Stomach (tissue), 19 donors: ENCODE measurements at places on chromosomes 4 and X. TPM values are rescaled to one million over a fixed set of nuclear protein-coding genes. Genes with fewer than 3 reads are reported as not detected.

DNA sequence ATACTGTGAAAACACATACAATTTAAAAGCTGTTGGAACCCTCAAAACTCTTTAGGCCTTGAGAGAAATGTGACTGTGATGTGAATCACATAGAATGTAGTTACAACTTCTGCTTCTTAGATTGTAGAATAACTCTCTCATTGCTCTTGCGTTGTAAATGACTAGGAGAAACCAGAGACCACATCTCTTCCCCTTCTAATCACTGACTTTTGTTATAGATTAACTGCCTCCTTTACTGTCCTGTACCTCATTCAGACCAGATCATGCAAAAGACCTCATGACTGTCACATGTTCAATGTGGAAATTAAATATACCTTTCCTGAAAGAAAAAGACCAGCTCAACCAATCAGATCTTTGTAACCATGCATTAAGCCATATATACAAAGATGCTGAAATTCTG is 43.2 kb upstream of the NEIL3 start:
- no peak for DNase-seq

DNA sequence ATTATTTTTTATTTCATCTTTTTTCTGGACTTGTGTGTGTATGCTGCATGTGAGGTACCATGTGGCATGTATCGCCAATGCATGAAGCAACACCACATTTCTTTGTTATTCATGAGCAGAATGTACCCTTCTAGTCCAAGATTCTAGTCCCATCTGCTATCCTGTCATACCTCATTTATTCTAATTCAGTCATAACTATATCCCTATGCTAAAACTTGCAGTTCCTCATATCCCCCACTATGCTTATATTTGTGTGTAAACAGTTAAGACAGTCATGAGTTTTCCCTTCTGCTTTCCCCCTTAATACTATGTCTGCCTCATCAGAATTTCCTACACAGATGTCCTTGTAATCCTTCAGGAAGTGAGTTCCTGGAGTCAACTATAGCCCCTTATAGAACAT is 19.7 kb downstream of the OCRL start:
- DNase-seq = no peak

- DNase-seq = no peak
These were observed 272.1 kb upstream of the TRAM1L1 start for GRCh38 chr4:117357437-117357836.

GRCh38 chrX:63283348-63283747 is 67.8 kb downstream of the SPIN4 start:
- DNase-seq = no peak

- peak; percentile 39 for DNase-seq
These were observed 14.2 kb downstream of the EFNB1 start for GRCh38 chrX:68842781-68843581.

DNA sequence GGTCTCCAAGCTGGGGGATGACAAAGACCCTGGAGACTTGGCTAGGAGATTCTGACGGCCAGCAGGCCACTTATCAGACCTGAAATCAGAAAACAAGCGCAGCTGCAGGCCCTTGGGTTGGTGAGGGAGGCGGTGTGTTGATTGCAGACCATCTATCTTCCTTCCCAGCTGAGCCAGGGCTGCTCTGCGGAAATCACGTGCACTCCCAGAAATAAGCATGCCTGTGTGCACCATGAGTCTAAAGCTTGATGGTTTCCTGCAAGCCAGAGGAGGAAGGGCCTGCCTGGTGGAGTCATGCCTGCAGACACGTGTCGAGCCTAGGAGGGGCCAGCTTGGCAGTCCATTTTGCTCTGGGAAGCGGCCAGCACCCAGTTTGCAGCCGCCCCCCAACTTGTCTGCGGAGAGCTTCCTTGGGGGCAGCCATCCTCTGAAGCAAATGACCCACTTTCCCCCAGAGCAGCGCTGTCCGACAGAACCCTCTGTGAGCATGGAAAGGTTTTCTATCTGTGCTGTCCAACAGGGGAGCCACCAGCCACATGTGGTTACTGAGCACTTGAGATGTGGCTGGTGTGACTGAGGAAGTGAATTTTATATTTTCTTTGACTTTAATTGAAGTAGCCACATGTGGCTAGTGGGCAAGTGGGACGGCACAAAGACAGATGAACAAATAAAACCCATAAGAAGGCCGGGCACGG is 175.7 kb upstream of the BCOR start:
- DNase-seq = no peak

DNA sequence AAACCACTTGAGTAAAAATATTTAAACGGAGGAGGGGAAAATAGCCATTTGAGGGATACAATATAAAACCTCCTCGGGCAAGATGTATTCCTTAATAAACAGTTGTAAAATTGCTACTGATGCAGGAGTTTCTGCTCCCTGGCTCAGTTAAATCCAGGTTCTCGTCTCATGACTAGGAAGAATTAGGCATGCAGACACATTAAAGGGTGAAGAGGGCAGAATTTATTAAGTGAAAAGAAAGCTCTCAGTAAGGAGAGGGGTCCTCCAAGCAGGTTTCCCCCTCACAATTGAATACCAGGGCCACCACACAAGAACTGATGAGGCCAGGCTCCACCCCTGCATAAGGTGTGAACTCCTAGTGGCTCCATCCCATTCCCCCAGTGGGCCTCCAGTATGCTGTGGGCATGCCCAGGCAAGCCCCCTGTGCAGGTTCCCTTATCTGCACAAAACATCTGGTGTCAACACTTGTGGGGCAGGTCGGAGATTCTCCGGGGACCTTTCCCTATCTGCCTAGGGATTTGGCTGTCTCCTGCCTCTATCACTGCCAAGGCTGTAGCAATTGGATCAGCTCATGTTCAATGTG is 80.4 kb downstream of the HS6ST2 start:
- no peak for DNase-seq

GRCh38 chrX:111914398-111915090 is 38.6 kb downstream of the TRPC5OS start:
- peak; percentile 58 for DNase-seq

DNA sequence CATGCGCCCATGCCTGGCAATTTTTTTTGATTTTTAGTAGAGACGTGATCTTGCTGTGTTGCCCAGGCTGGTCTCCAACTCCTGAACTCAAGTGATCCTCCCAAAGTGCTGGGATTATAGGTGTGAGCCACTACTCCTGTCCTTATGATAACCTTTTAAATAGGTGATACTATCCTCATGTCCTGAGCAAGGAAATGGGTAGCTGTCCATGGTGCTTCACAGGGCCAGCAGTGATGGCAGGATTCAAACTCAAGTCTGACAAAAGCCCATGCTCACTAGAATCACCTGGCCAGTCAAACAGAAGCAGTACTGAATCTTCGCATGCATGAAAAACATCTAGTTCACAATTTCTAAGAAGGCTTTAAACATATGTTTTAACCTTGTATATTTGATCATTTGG is 235.1 kb downstream of the NR3C2 start:
- no peak for DNase-seq

DNA sequence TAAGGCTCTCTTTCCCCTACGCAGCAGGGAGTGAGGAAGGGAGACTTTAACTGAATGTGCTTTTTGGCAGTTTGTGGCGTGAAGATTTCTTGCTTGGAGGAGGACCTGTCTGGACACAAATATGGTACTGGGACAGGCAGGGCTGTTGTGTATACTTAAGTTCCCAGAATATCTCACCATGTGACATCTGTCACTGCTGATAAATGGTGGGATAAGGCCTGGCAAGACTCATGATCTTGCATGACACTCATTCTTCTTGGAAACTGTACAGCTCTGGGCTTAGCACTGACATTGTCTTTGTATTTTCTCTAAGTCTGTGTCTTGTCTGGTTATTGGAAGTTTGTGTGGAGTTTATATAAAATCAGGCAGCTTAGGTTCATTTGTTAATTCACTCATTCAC is 93.1 kb downstream of the STK32B start:
- no peak for DNase-seq

DNA sequence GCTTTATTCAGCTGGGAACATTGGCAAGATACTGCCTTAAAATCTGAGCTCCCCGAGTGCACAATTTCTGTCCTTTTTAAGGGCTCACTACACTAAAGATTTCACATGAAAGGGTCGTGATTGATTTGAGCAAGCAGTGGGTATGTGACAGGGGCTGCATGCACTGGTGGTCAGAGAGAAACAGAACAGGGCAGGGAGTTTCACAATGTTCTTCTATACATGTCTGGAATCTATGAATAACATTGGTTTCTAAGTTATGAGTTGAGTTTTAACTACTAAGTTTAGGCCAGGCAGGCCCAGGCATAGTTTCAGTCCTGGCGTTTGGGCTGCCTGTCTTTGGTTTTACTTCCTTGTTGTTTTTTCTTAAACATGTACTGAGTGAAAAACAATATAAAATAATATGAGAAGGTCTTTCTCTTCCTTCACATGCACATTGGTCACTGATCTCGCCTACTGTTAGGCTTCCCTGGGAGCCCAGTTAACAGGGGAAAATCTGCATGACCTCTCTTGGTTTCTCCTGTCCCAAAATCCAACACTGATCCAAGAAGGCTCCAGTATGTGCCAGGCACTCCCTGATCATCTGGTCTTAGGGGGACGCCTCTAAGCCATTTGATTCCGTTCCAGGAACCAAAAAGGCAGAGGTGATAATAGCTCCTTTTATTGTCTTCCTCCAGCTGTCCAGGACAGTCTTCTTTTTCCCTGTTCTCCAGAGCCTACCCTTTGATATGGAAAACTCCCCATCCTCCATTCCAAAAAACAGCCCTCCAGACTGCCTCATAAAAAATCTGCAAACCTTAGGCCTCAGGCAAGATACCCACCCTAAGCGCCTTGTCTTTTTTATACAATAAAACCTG is at the start of gene UGT2B17:
TSS of gene UGT2B17 (minus strand) at position 51 of the 854 bp plus-strand sequence. CDS start 7,838 bp downstream, outside the sequence.
- DNase-seq = no peak

GRCh38 chr4:40395908-40396793 is 61.0 kb downstream of the CHRNA9 start:
- DNase-seq = peak; percentile 94

GRCh38 chr4:138576684-138577083 is 334.5 kb upstream of the SLC7A11 start:
- DNase-seq = no peak

DNA sequence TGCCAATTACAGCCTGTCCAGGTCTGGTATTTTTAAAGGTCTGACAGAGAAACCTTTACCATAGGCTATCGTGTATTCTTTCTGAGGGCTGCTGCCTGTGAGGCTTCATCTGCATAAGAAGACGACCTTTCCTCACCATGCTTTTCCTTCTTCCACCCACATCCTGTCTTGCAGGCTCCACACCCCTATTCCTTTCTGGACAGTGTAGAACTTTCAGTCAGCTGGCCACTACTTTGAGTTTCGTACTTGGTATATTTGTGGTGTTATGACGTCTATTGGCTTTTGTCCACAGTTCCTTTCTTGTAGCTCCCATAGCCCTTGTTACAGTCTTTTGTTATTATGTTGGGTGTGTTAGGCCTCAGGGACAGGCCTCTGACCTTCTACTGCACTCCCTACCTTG is 311.4 kb downstream of the RAPGEF2 start:
- no peak for DNase-seq

- DNase-seq = no peak
These were observed 4.4 kb upstream of the SRPX start for GRCh38 chrX:38225093-38225492.

GRCh38 chrX:17154001-17154400 is 207.5 kb downstream of the REPS2 start:
- no peak for DNase-seq

DNA sequence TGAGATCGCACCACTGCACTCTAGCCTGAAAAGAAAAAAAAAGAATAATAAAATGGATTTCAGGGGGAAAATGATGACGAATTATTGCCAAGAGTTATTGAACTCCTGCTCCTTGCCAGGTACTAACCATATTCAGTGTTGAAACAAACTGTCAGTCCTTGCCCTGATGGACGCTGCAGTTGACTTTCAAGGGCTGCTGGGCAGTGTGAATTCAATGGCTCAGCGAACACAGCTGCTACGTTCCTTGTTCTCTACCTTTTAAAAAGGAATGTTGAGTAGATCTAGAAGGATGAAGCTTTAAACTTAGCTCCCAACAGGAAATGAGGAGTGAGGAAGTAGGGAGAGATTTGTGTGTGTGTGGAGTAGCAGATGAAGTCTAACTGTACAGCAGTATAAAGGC is 2.7 kb downstream of the LIMCH1 start:
- DNase-seq = no peak

GRCh38 chrX:2500803-2501558 is at the start of the genes DHRSX and ZBED1:
Gene DHRSX (minus strand): TSS chrX:2500976. CDS start chrX:2500925, 51 bp downstream.
Gene ZBED1 (minus strand): TSS chrX:2500976. CDS start chrX:2490719, 10,257 bp downstream.
- DNase-seq = peak; percentile 51

DNA sequence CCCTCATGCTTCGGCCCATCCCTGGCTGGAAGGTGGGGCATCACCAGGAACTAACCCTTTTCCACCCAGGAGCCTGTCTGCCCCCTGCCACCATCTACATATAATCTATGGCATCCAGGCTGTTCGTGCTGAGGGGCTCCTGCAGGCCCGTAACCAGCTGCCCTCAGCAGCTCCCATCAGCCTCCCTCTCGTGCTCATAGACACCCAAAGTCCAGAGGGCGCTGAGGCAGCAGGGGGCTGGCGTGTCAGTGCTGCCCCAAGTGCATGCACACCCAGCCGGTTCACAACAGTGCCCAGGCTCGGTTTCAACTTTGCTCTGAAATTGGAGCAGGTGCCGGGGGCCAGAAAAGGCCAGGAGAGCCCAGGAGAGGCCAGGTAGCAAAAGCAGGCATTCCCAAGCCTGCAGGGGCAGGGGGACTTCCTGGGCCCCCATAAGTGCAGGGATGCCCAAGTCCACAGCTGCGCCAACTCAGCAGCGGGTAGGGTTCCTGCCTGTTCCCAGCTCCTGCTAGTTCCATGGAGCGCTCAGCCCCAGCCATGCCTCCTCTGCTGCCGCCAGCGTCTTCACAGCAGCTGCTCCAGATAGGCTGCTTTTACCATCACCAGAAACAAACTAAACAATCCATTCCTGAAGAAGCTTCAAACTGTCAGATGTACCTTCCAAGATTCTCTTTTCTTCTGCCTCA is 558.2 kb upstream of the GNPDA2 start:
- DNase-seq = peak; percentile 21

- DNase-seq = no peak
These were observed 45.1 kb downstream of the RPS3A start for GRCh38 chr4:151144329-151145072.

- peak; percentile 67 for DNase-seq
These were observed 500.2 kb downstream of the STIM2 start for GRCh38 chr4:27360790-27361267.

GRCh38 chrX:1435241-1435895 is 17.3 kb downstream of the ASMTL start:
- DNase-seq = no peak

Gene ASB11
- 2.9 TPM for total RNA-seq

Gene FGF2
- total RNA-seq = 47.3 TPM

Gene HELT
- total RNA-seq = not detected

Gene RS1
- not detected for total RNA-seq

Gene KIT
- total RNA-seq = 21.6 TPM

Gene CWH43
- 2.8 TPM for total RNA-seq

Gene HSD17B13
- not detected for total RNA-seq

Gene DIPK2B
- total RNA-seq = 37.3 TPM

Gene CSAG2
- total RNA-seq = not detected

Gene NLGN4X
- total RNA-seq = 1.9 TPM

Gene NWD2
- 1.5 TPM for total RNA-seq

Gene CHRDL1
- total RNA-seq = 18.7 TPM
